ENCODE measurements at places on chromosomes 5 and 9.
A peak's percentile ranks its signal among the peaks of the same experiment; 100 is the strongest.

- DNase-seq, result no peak
These were observed 131.1 kb upstream of the TUT7 start for GRCh38 chr9:86485359-86485758.

GRCh38 chr5:55638455-55638854 is 73.7 kb downstream of the SLC38A9 start:
- DNase-seq, result no peak

- no peak for DNase-seq
These were observed 20.3 kb downstream of the HSD17B3 start for GRCh38 chr9:96281641-96282040.

DNA sequence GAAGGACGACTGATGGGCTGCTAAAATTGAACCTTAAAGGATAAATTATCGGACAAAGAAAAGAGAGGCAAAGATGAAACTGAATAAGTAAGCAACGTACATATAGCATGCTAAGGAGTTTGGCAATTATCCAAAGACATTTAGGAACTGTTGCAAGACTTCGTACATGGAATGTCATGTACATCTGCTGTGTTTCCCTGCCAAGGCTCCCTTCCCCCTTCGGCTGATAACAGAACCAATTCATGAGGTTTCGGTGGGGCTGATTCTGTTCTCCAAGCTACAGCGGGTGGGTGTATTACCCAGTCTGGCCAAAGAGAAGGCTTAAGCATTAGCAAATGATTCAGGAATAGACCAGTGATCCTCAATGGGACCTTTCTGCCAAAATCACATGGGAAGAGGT is 190.9 kb upstream of the FREM1 start:
- no peak for DNase-seq

DNA sequence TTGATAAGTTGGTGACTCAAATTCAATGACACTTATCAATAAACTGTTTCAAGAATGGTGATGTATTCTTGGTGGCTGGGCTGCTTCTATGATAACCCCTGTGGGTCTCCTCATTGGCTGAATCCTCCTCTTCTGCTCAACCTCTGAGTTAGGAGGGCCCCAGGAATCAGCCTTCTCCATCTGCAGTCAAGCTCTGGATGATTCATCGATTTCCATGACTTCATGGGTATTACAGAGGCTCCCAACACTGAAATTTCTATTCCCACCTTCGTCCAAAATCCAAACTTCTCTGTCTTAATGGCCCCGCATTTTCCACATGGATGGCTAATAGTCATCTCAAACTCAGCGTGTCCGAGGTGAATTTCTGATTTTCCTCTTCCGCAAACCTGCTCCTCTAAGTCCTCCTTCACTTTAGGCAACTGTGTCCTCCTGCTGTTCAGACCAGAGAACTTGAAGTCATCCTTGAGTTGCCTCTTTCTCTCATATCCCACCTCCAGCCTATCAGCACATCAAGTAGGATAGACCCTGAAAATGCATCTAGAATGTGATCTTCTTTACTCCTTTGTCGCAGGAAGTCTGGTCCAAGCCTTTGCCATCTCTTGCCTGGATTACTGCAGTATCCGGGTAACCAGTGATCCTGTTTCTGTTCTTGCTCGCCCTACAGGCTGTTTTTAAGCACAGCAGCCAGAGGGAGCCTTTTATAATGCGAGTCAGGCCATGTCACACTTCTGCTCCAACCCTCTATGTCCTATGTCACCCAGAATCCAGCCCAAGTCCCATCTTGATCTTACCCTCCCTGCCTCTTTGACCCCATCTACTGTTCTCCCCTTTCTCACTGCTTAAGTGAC is 41.4 kb upstream of the IL7R start:
- DNase-seq, result peak; percentile 64

- DNase-seq, result no peak
These were observed 50.3 kb downstream of the GNAQ start for GRCh38 chr9:77981332-77981731.

DNA sequence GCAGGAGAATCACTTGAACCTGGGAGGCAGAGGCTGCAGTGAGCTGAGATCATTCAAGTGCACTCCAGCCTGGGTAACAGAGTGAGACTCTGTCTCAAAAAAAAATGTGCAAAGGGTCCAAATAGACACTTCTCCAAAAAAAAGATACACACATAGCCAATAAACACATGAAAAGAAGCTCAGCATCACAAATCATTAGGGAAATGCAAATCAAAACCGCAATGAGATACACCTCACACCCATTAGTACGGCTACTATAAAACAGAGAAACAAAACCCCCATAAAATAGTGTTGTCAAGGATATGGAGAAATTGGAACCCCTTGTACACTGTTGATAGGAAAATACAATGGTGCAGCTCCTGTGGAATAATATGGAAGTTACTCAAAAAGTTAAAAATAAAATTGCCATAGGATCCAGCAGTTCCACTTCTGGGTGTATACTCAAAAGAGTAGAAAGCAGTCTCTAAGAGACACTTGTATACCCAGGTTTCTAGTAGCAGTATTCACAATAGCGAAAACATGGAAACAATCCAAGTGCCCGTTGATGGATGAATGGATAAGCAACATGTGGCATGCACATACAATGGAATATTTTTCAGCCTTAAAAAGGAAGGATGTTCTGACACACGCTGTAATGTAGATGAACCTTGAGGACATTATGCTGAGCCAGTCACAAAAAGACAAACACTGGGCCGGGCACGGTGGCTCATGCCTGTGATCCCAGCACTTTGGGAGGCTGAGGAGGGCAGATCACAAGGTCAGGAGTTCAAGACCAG is 57.2 kb upstream of the PPARGC1B start:
- no peak for DNase-seq

- DNase-seq, result no peak
These were observed 16.2 kb upstream of the NDUFB6 start for GRCh38 chr9:32589083-32589723.
